Stimulated activated CD8-positive, alpha-beta memory T cell treated with anti-CD3 and anti-CD28 coated beads, Interleukin-4, amount 100 ng/mL, for 1 hour (primary cell): ENCODE measurements at places on chromosomes 5 and 9.

- DNase-seq: no peak
These were observed 398.1 kb downstream of the EBF1 start for GRCh38 chr5:158701406-158702177.

GRCh38 chr5:123874600-123875201 lies 362.7 kb downstream of the CSNK1G3 start:
- DNase-seq: no peak

DNA sequence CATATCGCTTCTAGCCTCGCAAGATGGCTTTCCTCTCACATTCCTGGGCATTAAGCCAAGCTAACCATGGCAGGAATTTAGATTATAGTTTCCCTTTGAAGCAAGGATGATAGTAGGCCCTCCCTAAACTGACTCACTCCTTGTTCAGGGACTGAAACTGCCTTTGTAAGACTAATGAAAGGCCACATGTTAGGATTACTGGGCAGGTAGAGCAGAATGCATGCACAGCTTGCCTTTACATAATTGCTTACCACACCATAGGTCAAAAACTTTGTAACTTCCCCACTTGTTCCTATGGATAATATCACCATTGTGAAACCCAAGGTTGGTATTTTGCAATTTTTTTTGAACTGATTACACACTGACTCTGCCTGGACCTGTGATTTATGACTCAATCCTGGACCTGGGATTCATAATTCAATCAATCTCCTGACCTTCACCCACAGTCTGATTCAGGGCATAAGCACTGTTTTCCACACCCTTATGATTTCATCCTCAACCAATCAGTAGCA lies 41.0 kb upstream of the PRDM9 start:
- no peak for DNase-seq

GRCh38 chr9:98570663-98571440 lies 137.9 kb downstream of the GABBR2 start:
- DNase-seq: no peak

DNA sequence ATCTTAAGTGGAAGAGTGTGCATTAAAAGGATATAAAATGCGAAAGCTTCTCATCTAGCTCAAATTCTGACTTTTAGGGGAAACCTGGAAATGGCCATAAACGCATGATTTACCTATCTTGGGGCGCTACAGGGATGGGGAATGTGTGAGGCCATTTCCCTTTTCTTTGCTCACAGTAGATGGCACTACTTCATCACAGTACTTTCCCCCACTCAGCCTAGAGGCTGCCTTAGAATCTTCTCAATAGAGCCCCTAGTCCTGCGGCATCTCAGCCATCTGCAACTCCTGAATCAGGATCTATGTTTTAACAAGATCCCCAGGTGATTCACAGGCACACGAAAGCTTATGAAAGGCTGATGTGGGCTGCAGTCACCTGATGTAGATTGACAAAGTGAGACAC lies 110.8 kb downstream of the LHFPL2 start:
- DNase-seq: no peak

DNA sequence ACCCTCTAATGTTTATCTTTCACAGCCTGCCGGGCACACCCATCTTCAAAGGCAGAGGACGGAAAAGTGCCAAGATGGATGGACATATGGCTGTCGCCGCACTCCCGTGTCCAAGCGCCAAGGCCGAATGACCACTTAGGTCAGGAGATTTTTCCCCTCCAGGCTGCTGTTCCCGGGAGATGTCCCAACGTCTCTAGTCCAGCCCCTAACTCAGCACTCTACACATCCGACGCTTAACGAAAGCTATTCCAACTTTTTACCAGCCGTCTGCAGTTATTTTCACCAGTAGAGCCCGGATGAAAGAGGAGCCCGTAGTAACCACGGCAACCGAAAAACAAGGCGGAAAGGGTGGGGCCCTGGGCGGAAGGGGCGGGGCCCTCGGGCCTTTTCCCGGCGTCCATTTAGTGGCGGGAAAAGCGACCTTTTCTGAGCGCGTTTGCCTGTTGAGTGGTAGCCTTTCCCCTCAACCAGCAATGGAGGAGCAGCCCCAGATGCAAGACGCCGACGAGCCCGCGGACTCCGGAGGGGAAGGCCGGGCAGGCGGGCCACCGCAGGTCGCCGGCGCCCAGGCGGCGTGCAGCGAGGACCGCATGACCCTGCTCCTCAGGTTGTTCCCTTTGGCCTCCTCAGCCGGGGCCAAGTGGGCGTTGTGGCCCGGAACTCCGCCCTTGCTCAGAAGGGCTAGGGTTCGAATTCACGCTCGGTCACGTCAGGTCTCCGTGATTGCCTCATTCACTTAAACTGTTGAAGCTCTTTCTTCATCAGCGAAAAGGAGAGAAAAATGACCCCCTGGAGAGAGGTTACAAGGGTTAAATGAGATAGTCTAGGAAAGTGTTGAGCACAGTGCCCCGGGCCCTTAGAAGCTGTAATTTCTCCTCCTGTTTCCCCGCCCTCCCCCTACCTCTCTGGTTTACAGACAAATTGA lies at the start of gene CENPH:
CENPH (plus strand) TSS at position 422 of the 925 bp plus-strand sequence; CDS start at position 474, 52 bp downstream.
- peak; percentile 81 for DNase-seq

- DNase-seq: no peak
These were observed 96.0 kb downstream of the KIAA1958 start for GRCh38 chr9:112582371-112583262.

GRCh38 chr5:180090769-180091546 lies 19.4 kb upstream of the RNF130 start:
- no peak for DNase-seq

- no peak for DNase-seq
These were observed 5.9 kb upstream of the FAT2 start for GRCh38 chr5:151596828-151597539.

DNA sequence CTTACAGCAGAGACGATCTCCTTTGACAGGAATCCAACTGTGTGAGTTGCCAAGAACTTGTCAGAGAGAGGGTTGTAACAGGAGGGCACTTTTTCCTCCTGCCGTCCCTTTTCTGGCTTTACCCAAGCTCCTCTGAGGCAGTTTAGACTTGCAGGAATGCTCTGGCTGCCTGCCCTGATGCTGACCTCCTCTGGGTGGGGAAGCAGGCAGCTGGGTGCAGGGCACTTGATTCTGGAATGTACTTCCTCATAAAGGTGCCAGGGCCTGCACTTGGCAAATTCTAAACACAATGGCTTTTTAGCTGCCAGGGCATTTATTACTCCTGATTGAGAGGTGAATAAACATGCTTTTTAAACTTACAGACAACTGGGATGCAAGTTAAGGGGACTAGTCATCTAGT lies 190.4 kb downstream of the EPB41L4A start:
- DNase-seq: no peak

- DNase-seq: no peak
These were observed 55.1 kb upstream of the XPA start for GRCh38 chr9:97752274-97752673.

GRCh38 chr9:92439921-92440750 lies 15.9 kb upstream of the OMD start:
- no peak for DNase-seq

DNA sequence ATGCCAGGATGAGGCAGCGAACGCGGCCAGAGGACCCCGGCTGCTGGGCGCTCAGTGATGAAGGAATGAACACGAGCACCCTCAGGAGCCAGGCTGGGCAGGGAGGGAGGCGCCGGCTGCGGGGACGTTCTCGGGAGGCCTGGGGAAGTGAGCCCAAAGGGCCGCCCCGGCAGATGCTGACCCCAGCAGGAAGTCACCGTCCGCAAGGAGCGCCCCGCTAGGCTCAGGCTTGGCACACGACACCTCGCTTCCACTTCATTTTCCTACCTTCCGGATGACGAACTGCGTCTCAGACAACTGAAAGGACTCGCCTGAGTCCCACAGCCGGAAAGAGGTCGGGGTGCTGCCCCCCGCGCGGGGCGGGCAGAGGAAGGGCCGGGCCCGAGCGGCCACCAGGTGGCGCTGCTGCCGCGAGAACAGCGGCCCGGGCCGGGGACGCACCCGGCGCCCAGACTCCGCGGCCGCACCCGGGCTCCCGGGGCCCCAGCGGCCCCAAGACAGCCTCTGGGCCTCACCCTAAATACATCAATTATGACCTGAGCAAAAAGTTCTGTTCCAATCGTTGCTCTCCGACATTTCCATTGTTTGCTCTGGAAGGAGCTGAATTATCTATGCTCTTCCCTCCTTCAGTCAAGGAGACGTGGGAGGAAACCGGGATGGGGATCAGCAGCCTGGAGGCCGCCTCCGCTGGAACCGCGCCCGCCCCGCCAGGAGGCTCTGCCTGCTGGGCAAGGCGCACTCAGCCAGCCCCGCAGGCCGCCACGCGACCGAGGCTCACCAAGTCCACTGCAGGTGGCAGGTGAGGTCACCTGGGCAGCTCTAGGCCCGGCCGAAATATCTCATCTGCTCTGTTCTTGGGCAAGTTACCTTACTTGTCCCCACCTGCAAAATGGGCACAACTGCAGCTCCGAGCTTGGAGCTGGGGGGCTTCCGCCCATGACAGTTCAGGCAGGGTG lies 107.0 kb downstream of the ZNF354C start:
- peak; percentile 16 for DNase-seq

DNA sequence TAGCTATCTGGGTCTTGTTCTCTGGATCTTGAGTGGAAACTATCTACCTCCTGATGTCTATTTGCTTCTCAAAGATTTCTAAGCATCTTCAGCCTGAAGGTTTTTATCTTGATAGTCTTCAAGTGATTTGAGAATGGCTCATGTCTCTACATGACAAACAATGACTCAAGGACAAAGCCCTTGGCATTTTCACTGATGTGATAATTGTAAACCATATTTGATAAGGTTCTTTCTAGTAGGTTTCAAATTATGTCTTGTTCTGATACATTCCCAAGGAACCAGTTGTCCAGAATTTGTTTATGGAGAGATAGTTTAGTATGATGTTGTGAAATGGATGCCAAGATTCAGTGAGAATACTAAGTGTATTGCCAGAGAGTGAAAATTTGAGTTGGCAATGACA lies 1079.3 kb upstream of the CDH9 start:
- DNase-seq: no peak

GRCh38 chr9:134175808-134176598 lies 11.6 kb upstream of the RNU6ATAC start:
- no peak for DNase-seq

DNA sequence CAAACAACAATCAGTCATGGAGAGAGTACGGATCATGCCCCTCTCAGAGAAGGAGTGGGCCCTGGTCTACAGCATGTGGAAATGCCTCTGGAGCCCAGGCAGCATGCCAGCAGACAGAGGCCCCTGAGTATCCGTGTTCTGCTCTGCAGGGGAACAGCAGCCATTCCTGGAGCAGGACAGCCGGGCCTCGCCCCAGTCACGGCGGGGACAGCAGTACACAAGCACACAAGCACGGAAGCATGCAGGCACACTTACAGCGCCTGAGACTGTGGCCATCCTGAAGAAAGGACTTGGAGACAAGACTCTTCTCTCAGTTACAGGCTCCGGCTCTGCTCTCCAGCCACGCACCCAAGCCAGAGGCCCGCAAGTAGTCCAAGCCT lies 102.6 kb upstream of the ALDH1B1 start:
- DNase-seq: no peak

GRCh38 chr9:134434894-134435506 lies 108.7 kb downstream of the RXRA start:
- DNase-seq: no peak

DNA sequence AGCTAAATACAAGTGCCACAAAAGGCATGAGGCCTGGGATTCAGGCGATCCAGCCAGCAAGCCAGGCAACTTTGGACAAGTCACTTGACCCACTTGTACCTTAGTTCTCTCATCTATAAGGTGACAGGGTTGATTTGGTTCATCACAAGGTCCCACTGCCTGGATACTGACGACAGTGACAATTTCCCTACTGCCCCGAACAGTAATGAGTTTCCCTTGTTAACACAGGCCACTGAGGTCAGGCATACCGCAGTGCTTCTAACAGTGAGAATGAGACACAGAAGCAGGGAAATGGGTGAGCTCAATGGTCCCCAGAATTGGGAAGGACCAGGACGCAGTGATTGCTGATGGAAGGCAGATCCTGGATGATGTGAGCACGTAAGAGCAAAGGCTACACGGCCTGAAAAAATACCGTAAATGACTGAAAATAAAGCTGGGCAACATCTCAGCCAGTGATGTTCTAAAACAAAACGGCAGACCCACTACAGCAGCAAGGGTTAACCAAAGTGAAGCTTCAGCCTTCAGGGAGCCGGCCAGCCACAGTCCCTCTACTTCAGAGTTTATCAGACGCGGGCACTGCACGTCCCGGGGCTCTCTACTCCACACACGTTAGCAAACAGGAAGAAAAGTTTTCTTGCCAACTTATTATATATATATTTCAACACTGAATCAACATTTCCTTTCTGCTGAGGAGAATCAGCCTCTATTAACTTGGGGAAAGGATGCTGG lies 846 bp downstream of the MGAT1 start:
- no peak for DNase-seq

DNA sequence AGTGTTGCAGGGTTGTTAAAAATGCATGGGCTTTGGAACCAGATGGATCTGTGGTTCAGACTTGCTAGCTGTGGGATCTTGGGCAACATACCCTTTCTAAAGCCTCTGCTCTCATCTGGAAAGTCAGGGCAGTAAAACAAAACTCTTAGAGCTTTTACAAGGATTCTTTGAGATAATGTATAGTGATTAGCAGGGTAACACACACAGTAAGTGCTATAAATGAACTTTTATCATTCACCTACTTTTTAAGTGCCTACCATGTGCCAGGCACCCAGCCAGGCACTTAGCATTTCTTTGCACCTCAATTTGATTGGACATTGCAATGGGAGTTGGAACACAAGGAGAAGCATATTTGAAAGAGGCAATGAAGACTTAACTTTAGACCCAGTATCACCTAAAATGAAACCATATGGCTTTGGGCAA lies 208.6 kb upstream of the PAPPA start:
- DNase-seq: no peak

- DNase-seq: no peak
These were observed 504.9 kb downstream of the NR2F1-AS1 start for GRCh38 chr5:93076096-93076495.

DNA sequence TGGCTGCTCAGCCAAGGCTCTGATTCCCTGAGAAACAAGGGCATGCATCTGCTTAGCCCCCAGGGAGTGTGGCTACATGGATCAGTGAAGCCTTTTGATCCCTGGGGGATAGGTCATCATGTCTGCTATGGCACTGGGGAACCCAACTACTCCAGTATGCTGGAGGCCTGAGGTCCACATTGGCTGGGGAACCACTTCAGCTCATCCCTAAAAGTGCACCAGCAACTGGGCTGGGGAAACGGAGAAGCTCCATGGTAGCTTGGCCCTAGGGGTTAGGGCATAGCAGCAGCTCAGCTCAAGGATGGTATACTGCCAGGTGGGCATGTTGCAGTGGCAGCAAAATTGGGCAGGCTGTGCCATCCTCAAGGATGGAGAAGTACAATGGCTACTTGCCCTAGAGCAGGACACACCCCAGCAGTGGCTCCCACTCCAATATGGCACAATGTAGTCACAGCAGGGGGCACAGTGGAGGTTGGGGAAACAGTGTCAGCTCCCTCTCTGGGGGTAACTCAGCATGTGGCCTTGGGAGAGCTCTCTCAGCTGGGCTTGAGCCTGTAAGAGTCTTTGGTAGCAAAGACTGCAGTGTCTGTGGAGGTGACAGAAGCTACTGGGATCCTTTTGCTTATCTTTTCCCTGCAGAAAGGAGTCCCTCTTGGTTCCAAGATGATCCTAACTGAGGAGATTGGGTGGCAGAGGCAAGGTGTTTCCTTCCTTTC lies 111.5 kb upstream of the FSTL4 start:
- no peak for DNase-seq
